GM06990 (cell line): ENCODE measurements at places on chromosomes 4 and X.
A peak's percentile ranks its signal among the peaks of the same experiment; 100 is the strongest.

DNA sequence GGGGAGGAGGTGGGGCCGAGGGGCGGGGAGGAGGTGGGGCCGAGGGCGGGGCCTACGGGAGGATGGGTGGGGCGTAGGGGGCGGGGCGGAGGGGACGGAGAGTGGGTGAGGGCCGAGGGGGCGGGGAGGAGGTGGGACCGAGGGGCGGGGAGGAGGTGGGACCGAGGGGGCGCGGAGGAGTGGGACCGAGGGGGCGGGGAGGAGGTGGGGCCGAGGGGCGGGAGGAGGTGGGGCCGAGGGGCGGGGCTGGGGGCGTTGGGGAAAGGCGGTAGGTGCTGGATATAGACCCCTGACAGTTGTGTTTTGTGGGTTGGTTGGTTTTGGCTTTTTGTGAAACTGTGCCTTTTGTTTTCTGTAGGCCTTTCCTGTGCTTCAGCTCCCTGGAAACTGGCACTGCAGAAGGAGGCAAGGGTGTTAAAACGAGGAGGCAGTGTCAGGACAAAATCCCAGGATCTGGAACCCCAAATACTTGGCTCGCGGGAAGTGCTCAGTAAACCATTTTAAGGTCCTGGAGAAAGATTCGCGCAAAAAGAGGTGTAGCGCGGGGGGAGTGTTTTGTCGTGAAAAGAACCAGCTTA is 580 bp upstream of the MMGT1 start:
- peak; percentile 48 for DNase-seq

- DNase-seq = no peak
These were observed 914 bp downstream of the MYOZ2 start for GRCh38 chr4:119136546-119136945.

DNA sequence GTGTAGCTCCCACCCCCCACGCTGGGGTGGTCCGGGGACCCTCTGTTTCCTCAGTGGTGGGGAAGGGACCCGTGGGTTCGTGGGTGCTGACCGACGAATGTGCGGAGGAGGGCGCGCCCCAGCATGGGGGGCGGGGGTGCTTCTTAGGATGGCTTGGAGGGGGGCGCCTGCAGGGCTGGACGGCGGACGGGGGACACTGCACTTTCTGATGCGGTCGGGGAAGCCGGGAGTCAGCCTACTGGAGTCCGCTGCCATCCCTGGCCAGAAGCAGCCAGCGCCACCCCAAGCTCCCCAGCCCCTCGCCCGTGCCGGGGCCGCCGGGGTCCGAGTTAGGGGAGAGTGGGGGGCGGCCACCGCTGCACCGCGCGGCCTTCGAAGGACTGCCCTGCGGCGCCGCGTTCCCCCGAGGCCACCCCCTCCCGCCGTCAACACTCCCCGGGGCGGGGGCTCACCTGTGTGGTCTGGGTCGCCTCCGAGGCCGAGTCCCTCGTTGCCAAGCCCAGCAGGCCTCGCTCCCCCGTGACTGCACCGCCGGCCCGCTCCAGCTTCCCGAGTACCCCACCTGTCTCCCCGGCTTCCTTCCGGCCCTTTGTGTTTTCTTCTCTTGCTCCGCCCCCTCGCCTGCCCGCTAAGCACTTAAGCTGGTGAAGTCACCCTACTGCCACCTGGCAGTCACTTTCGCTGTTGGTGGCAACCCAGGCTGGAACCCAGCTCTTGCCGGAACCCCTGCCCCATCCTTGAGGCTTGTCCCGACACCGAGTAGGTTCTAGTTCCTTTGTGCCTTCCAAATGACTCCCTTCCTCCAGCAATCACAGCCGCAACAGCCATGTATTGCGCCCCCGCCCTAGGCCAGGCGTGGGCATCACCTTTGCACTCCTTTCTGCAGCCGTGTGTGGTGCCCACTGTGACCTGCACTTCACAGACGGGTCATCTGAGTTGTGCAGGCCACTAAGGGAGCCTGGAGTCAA is at the start of gene OCIAD2:
OCIAD2 (minus strand) TSS at position 569 of the 968 bp plus-strand sequence. CDS start 2,225 bp downstream, outside the sequence.
- peak; percentile 79 for DNase-seq

DNA sequence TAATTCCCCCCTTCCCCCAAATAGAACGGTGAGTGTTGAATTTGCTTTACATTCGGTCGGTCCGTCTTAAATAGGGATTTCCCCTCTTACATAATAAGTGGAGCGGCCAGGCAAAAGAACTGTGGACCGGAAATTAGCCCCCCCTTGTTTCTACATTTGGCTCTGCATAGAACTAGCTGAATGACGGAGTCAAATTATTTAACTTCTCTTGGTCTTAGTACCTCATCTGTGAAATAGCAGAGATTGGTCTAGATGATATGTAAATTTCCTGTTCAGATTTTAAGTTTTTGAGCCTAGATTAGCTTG is 1.3 kb downstream of the SPATA18 start:
- peak; percentile 36 for DNase-seq

GRCh38 chrX:153857348-153857903 is 27.1 kb upstream of the PDZD4 start:
- DNase-seq = no peak

- DNase-seq = no peak
These were observed 1143.9 kb downstream of the STIM2 start for GRCh38 chr4:28004520-28004919.

- DNase-seq = no peak
These were observed 34.1 kb upstream of the ASMTL start for GRCh38 chrX:1486749-1487361.

- no peak for DNase-seq
These were observed 68.1 kb upstream of the DUSP21 start for GRCh38 chrX:44775726-44776125.
